ENCODE measurements at places on chromosomes 12 and 14.

GRCh38 chr12:28883406-28883997 is 265.6 kb upstream of the FAR2 start:
- no peaks in the 10 kb centered on the region for H3K27me3 ChIP-seq
- no peak overlapping the region for H3K4me3 ChIP-seq
- no peak overlapping the region for H3K27ac ChIP-seq
- no peak for DNase-seq
- no peaks in the 10 kb centered on the region for H3K36me3 ChIP-seq
- no peaks in the 10 kb centered on the region for H3K4me1 ChIP-seq

DNA sequence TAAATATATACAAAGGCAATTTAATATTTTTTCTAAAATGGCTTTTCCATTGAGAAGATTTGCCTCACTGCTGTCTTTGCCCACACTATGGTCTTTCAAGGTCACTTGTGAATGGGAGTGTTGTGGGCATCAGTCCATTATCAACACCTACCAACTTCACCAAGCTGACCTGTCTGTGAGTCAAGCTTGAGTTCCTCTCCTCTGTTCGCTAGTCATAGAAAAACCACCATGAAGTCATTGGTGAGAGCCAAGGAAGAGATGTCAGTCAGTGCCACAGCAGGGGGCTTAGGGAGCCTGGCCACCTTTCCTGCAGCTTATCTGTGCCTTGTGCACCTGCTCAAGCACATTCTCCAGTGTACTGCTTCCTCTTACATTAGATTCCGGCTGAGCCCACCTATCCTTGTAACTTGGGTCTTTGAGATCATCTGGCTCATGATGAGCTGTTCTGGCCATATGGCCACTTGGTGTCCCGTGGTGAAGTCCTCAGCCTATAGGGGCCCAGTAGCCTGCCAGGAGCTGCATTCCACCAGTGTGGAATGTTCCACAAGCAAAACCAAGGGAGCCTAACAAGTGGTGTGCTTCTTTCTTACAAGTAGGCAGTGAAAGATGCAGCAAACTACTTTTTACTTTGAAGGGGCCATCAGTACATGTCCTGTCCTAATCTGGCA is 80.8 kb upstream of the C12orf71 start:
- H3K4me1 ChIP-seq: no peaks in the 10 kb centered on the region
- no peak overlapping the region for H3K27ac ChIP-seq

DNA sequence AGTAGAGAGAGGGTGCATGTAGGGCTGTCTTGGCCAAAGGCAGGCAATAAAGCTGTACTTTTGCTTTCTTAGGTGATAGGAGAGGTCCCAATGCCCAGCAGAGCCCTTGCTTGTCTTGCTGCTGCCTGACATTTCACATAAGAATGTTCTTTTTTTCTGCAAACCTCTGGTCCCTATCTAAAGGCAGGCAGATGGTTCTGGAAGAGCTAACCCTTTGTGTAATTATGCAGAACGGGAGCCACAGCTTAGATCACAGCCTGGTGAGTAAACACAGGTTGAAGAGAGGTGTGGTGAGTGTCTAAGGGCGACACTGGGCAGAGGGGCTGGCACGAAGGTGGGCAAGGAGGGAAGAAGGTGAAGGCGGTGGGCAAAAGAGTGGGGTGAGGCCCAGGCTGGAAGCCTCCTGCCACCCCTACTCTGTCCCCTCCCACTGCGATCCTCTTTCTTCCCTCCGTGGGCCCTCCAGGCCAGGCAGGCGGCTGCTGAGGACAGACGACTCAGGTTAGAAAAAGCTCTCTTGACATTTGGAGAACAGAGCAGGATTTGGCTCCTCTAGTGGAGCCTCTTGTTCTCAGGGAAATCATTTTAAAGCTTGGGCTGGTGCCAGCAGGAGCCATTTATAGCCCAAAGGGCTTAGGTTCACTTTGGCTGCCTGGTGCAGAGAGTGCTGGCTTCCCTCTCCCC is 42.8 kb downstream of the PRMT8 start:
- no peak for DNase-seq
- no peak overlapping the region for H3K4me3 ChIP-seq
- H3K27ac ChIP-seq: no peak overlapping the region
- H3K36me3 ChIP-seq: no peaks in the 10 kb centered on the region
- peaks cover 29% of the 10 kb centered on the region for H3K27me3 ChIP-seq

- no peak overlapping the region for H3K27ac ChIP-seq
- no peak for DNase-seq
- peaks cover 51% of the 10 kb centered on the region for H3K4me1 ChIP-seq
- no peaks in the 10 kb centered on the region for H3K27me3 ChIP-seq
These were observed 68.0 kb downstream of the MED13L start for GRCh38 chr12:116209503-116209902.

- no peak overlapping the region for H3K4me3 ChIP-seq
- no peak for DNase-seq
- H3K4me1 ChIP-seq: peaks cover 35% of the 10 kb centered on the region
- peaks cover 13% of the 10 kb centered on the region for H3K36me3 ChIP-seq
- H3K27ac ChIP-seq: no peak overlapping the region
These were observed 22.9 kb downstream of the DYRK2 start for GRCh38 chr12:67671419-67671818.

GRCh38 chr14:106844608-106845285 is 1318.4 kb downstream of the TMEM121 start:
- H3K27ac ChIP-seq: peak overlapping the region; percentile 97
- H3K36me3 ChIP-seq: peaks cover 3% of the 10 kb centered on the region
- peak overlapping the region; percentile 100 for H3K4me3 ChIP-seq

- peak overlapping the region; percentile 81 for H3K27ac ChIP-seq
- no peaks in the 10 kb centered on the region for H3K4me1 ChIP-seq
These were observed 23.3 kb downstream of the CHGA start for GRCh38 chr14:92945959-92946846.

DNA sequence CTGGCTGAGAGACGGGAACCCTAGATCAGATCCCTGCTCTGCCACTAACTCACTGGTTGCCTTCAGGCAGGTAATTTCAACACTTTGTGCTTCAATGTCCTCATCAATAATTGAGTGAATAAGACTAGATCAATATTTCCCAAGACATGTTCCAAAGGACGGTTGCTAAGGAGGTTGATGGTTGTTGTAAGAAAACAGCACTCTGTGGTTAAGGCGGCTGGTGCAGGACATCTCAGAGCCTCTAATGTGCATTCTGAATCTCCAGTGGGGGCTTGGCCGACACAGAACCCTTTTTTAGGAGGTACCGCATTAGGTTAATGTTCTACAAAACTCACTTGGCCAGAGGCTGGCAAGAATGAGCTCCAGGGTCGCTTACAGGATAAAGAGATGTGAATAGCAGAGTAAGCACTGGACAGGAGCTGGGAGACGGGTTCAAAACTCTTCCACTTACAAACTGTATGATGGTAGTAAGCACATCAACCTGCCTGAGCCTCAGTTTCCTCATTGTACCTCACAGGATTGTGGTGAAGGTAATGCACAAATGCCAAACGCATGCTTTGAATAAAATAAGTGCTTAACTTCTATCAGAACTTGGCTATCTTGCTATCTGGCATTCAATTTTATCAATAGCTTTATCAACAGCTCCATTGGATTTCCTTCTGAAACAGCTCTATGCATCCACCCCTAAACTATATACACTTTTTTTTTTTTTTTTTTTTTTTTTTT is 136.9 kb upstream of the PARP11 start:
- H3K27ac ChIP-seq: no peak overlapping the region
- no peaks in the 10 kb centered on the region for H3K4me1 ChIP-seq
- no peaks in the 10 kb centered on the region for H3K36me3 ChIP-seq
- no peak overlapping the region for H3K4me3 ChIP-seq
- peaks cover 11% of the 10 kb centered on the region for H3K27me3 ChIP-seq
- DNase-seq: no peak

- peak overlapping the region; percentile 93 for H3K27ac ChIP-seq
- H3K4me1 ChIP-seq: peaks cover 16% of the 10 kb centered on the region
- no peak for DNase-seq
- H3K27me3 ChIP-seq: no peaks in the 10 kb centered on the region
These were observed 1.0 kb downstream of the HOMEZ start for GRCh38 chr14:23284654-23285529.

GRCh38 chr12:76957301-76957700 is 78.5 kb upstream of the CSRP2 start:
- DNase-seq: no peak
- no peaks in the 10 kb centered on the region for H3K36me3 ChIP-seq
- H3K27me3 ChIP-seq: peaks cover 18% of the 10 kb centered on the region

DNA sequence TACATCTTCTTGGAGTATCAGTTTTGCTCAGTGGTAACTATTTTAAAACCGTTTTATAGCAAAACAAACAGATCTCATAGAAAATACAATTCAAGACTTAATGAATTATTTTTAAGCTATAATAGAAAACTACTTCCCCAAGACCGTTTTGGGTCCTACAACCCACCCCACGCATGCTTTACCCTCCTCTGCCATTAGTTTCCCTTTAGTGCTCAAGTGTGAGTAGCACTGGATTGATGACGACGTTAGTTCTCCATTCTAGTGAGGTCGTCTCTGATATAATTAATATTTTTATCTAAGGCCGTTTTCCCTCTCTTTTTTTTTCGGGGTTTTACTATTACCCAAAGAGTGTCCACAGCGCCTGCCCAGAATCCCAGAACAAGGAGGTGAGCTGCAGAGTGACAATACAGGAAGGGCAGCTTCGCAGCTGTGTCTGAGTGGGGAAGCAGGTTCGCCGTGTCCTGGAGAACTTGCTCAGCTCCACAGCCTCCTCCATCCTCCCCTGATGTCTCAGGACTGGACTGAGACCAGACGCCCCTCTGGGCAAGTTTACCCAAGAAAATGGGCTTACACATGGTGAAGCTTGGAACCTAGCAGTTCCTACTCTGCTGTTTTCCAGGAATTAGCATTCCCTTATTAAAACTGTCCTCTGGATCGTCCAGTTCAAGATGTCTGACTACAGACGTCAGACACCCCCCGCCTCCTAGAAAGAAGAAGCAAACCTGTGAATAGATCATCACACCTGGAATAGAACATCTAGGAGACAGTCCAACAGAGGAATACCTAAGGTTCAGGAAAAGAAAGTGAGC is 31.9 kb upstream of the MON2 start:
- H3K36me3 ChIP-seq: peaks cover 8% of the 10 kb centered on the region
- peaks cover 63% of the 10 kb centered on the region for H3K27me3 ChIP-seq
- no peak for DNase-seq
- H3K27ac ChIP-seq: peak overlapping the region; percentile 36
- H3K4me3 ChIP-seq: peak overlapping the region; percentile 89

DNA sequence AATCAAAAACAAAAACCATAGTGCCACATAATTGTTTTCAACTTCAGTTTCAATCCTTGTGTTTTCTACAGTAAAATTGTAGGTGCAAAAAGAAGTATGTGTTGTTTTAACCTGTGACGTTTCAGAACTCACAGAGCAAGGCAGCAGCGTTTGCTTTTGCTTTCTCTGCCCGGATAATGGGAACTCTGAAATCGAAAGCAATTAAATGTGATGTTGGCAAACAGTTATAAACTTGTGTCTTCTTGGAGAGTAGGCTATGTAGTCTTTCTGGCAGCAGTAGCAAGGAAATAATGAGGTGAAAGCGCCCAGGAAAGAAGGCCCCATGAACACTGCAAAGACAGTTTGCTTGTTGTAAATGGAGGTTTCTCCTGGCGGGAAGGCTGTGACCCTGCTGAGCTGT is 39.1 kb downstream of the FNTB start:
- DNase-seq: no peak
- no peaks in the 10 kb centered on the region for H3K4me1 ChIP-seq
- H3K4me3 ChIP-seq: no peak overlapping the region
- peaks cover 14% of the 10 kb centered on the region for H3K36me3 ChIP-seq
- no peak overlapping the region for H3K27ac ChIP-seq

DNA sequence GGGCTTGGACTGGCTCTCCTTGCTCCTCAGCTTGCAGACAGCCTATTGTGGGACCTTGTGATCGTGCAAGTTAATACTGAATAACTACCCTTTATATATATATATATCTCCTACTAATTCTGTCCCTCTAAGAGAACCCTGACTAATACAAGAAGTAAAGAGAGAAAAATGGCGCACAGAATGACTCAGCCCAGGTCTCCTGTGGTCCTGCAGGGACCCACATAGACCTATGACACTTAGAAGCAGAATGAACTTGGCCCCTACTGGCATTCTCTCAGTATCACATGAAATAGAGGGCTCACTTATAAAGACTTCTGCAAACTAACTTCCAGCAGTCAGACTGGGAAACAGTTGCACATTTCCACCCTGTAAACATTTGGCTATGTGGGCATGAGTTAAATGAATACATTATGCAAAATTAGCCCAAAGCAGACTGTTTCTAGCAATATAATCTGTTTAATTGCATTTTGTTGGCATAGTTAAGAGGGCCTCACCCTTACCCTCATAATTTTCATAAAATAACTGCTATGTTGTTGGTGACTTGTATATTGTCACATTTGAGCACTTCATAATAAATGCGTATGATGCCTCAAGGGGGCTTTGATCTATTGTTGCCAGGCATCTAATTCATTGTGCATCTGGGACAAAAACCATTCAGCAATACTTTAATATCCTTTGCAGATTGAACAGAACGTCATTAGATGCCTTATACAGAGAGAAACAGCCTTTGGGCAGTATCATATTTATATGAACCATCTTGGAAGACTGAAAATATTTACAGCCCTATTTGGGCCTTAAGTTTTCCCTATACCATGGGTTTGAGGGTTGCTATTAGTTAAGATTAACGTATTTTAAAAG is 349.7 kb upstream of the DIO2 start:
- no peak overlapping the region for H3K4me3 ChIP-seq
- no peak for DNase-seq
- no peaks in the 10 kb centered on the region for H3K4me1 ChIP-seq
- H3K27ac ChIP-seq: no peak overlapping the region
- H3K36me3 ChIP-seq: no peaks in the 10 kb centered on the region

GRCh38 chr12:39145175-39145999 is 240.0 kb upstream of the CPNE8 start:
- peaks cover 24% of the 10 kb centered on the region for H3K27me3 ChIP-seq
- DNase-seq: no peak
- H3K27ac ChIP-seq: no peak overlapping the region
- H3K36me3 ChIP-seq: no peaks in the 10 kb centered on the region

- H3K4me1 ChIP-seq: no peaks in the 10 kb centered on the region
- no peak overlapping the region for H3K27ac ChIP-seq
- peaks cover 4% of the 10 kb centered on the region for H3K36me3 ChIP-seq
- H3K27me3 ChIP-seq: no peaks in the 10 kb centered on the region
- no peak for DNase-seq
These were observed 23.2 kb upstream of the APOF start for GRCh38 chr12:56385873-56386272.

DNA sequence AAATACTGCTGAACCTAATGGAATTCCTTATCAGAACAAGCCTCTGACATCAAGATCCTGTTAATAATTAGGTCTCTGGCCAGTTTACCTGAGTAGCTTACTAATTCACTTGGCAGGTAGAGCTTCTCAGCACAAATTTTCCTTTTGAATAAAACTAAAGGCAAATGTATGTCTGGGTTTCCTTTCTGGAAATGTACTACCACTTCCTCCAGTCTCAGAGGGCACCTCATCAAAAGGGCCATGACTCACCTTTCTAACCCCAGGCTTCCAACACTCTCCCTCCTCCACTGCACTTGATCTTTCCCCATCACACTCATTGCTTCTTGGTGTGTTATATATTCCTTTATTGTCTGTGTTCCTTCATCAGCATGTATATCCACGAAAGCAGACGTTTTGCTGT is 90.5 kb downstream of the SLC2A13 start:
- H3K4me1 ChIP-seq: peaks cover 6% of the 10 kb centered on the region
- no peak overlapping the region for H3K4me3 ChIP-seq
- DNase-seq: no peak
- no peak overlapping the region for H3K27ac ChIP-seq

Measured in effector memory CD8-positive, alpha-beta T cell (primary cell).